Activated CD4-positive, alpha-beta T cell treated with anti-CD3 and anti-CD28 coated beads for 4 hours (primary cell): ENCODE measurements at places on chromosomes 3 and 15.

DNA sequence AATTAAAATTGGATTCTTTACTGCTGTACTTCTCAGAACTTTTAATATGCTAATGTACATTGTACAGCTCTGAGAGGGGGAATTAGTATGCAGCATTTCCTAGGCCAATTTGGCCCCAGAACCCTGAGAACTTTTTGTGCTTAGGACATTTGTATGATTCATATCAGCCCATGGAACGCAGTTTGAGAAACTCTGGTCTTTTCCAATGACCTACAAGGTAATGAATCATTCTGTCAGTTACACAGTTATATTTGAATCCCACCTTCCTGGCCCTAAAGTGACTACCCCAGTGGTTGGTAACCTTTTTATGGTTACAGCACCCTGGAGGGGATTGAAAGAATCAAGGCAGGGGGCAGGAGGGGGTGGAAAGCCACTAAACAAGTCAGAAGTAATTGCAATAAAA, 25.6 kb upstream of the KBTBD12 start:
- no peak for DNase-seq

DNA sequence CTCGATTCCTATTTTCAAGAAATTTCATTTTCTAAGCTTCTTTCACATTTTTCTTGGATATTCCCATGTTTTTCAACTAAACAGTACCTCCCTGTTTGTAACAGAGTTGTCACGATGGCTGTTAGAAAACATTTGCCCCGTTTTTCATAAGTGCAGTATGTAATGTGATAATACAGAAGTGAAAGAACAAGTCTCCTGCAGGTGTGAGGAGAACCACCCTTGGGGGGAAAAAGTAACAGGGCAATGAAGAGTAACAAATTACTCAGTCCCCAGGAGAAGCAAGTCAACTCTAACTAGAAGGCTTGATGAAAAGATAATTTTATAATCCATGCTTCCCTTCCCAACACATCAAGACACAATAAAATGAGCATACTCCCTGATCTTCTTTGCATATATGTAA, 493.3 kb downstream of the FOXP1 start:
- no peak for DNase-seq

DNA sequence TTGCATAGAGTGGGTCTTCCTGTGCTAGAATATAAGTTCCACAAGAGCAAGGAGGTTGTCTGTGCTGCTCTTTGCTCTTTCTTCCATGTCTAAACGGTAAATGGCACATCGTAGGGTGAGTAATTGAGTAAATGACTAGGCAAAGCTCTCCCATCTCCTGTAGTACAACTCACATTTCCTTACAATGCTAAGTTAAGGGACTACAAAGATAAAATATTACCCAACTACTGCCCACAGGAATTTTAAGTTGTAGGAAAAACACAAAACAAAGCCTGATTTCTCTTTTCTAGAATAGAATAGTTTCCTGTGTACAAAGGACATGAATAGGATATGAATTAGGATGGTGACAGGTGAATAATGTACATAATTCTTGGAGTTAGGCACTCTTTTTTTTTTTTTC, 19.9 kb upstream of the LRIG1 start:
- DNase-seq = no peak

DNA sequence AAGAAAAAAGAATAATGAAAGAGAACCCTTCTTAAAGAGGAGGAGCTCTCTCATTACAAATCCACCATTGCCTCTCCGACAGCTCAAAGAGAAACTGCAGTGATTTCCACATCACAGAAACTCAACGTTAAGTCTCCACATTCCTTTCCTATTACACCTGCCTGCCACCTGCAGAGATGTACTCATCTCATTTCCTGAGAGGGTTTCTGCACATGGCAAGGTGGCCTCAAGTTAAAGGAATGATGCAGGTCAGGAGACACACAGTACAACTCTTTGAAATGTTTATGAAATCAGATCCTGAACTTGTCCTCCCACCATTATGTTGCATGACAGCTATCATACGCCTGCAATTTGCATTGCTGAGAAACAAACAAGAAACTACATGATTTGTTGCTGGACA, 458.4 kb upstream of the ADAMTS9 start:
- DNase-seq = no peak

GRCh38 chr3:134576426-134576825, 74.4 kb downstream of the KY start:
- no peak for DNase-seq
